ENCODE measurements at places on chromosomes 12 and 14.

- no peak for DNase-seq
Observed at GRCh38 chr14:93464271-93464670, 33.5 kb downstream of the UNC79 start.

GRCh38 chr12:1644534-1645438 lies 15.8 kb downstream of the WNT5B start:
- DNase-seq, result peak; percentile 27

DNA sequence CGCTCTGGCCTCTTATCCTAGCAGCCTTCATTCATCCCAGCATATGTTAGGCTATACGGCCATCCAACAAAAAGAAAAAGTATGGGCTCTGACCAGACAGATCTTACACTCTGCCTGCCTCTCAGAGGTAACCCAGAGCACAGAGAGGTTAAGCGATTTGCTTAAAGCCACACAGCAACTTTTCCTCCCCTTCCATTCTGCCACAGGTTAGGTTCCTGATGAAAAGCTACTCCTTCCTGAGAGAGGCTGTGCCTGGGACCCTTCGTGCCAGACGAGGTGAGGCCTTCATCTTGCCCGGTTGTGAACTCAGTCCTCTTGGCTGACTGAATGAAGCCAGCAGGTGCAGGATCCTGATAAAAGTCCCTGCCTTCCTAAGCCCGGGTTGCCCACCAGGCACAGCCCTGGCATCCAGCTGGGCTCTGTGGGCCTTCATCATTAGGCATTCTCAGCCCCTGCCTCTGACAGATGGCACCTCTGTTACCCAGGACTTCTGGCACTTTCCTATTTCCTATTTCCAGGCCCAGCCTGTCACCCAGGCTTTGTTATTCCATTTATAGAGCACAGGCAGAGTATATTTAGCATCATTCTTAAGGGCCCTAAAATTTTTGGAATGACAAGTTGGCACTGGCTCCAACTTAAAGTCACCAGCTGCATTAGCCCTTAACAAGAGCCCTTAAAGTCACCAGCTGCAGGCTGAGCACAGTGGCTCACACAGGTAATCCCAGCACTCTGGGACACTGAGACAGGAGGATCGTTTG lies 12.8 kb downstream of the SOAT2 start:
- no peak for DNase-seq

- no peak for DNase-seq
Observed at GRCh38 chr12:100895192-100895591, 100.6 kb downstream of the ANO4 start.

GRCh38 chr14:40240245-40240859 lies 808.1 kb upstream of the FBXO33 start:
- DNase-seq, result no peak

GRCh38 chr12:52121824-52122539 lies 42.5 kb downstream of the SMIM41 start:
- DNase-seq, result peak; percentile 38

DNA sequence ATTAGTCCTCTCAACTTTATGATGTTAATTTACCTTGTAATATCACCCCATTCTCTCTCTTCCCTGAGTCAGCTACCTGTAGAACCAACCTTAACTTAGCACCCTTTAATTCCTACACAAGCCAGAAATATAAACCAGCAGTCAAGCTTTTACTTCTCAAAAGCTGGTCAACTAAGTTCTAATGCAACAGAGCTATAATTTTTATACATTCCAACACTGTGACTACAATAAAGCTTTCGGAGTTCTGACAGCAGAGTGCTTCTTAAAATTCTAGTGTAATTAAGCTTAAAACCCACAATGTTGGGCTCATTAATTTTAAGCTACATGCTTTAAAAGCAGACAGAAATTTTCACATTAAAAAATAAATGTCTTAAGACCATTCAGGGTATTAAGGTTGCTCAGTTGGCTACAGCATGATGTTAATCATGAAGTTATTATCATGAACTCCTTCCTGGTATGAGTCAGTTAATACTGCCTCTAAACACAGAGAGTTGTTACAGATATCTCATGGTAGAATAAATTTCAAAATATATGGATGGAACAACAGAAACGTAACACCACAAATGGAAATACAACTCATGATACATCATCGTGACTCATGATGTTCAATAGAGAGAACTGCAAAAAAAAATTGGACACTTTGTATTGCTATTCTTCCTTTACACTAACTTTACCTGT lies 126.7 kb downstream of the EPS8 start:
- DNase-seq, result no peak

- DNase-seq, result no peak
Observed at GRCh38 chr14:65357113-65357512, 55.4 kb upstream of the FUT8 start.

DNA sequence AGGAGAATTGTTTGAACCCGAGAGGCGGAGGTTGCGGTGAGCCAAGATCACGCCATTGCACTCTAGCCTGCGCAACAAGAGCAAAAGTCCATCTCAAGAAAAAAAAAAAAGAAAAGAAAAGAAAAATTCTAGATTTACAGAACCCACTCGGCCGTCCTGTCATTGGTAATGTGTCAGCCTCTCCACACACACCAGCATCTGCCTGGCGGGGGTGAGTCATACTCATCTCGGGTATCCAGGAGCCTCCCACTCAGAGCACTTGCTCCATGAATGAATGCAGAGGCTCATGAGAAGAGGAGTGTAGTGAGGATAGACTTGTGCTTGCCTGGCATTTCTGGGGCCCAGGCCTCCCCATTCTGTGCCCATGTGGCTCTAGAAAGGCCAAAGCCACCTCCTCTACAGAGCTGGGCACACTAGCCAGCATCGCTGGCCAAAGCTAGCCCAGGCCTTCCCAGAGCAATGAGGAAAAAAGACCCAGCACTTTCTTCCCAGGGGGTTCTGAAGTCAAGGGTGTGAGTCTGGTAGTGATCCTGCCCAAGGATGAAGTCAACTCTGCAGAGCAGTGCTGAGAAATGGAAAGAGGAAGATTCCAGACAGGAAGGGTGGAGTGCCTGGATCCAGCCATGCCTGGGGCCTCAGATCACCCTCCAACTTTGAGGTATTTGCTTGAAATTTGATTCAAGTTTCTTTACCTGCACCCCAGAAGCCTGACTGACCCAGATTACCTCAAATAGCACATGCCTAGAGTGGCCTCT lies 31.2 kb upstream of the KLC1 start:
- no peak for DNase-seq

DNA sequence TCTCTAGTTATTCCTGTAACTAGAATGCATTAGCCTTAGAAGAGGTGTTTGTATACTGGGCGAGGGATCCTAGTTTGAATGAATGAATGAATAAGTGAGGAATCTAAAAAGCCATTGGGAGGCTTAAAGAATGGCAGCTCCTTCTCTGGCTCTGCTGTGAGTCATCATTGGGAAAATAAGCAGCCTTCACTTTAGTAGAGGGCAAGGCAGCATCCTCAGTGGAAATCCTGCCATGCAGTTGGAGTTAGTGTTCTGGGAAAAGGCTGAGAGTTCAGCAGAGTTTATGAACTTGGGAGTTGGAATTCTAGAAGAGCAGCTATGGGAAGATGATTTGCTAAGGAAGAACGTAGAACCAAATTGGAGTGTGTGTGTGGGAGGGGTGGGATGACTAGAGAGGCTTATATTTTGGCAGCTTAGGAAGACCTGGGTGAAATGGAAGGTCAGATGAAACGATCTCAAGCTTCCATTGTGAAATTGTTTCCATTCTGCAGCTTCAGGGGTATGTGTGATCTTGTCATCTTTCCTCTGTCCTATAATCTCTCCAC lies 120.8 kb downstream of the PTCSC3 start:
- DNase-seq, result no peak

DNA sequence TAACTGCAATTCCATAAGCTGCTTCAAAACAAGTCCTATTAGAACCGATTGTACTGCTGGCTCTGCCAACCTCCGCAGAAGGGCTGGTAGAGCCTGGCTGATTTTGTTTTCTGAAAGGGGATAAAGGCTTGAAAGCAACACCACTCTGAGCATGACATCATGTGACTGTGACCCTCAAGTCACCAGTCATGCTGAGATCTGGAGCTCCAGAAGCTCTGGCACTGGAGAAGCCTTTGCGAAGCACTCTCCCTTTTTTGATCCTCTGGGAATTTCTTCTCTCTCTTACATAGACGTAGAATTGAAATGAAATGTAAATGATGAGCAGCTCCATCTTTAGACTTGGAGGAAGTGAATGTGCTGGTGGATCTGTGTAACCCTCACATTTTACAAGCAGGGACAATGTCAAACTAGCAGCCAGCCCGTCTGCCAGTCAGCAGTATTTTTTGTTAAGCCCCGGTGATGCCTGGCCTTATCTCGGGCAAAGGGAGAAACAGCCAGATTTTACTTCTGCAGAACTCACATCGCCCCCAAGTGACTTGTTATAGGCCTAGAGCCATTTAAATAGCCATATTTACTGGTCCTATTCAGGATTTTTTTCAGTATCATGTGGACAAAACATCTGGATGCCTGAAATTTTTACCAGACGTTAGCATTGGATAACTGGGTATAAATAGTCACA lies 112.1 kb upstream of the NPAS3 start:
- DNase-seq, result no peak

GRCh38 chr14:86541972-86542371 lies 1012.0 kb downstream of the FLRT2 start:
- no peak for DNase-seq

All from NCI-H748 treated with DMSO at 0.1 percent for 48 hours (cell line).